Putamen (tissue), 1 donor: ENCODE measurements at places on chromosomes 3 and 15.

- DNase-seq: no peak
Measured at GRCh38 chr3:80999481-80999880, 762.0 kb downstream of the GBE1 start.

GRCh38 chr3:123773681-123774431, 110.3 kb downstream of the MYLK start:
- DNase-seq: peak; percentile 61

DNA sequence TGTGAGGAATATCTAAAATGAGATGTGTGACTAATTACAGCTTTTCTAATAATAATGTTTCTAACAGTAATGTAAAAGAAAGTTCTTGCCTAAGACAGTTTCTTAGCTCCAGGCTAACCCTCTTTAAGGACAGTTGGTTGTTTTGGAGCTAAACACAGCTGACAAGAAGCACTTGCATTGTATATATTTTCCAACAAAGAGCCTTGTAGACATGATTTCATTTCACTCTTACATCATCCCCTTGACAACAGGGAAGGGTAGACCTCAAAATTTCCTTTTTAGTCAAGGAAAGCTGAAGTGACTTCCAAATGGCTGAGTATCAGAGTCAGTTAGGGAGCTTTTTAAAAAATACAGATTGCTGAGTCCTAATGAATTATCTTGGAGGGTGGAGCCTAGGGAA, 4.1 kb downstream of the ARID3B start:
- DNase-seq: no peak

DNA sequence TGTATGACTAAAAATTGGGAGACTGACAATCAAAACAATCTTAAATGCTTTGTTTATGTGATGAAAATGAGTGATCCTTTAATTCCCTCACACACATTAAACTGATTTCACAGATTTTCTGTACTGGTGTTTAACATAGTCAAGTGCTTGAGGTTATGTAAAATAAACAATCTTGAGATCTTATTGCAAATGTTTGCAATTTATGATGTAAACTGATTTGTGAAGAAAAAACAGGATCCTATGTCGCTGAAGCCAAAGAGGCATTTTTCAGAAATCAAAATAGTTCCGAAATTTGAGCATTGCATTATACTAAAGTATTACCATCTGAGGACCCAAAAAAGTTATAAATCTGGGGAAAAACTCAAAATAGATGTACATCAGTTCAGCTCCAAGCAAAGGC, 12.7 kb downstream of the SHOX2 start:
- DNase-seq: no peak

DNA sequence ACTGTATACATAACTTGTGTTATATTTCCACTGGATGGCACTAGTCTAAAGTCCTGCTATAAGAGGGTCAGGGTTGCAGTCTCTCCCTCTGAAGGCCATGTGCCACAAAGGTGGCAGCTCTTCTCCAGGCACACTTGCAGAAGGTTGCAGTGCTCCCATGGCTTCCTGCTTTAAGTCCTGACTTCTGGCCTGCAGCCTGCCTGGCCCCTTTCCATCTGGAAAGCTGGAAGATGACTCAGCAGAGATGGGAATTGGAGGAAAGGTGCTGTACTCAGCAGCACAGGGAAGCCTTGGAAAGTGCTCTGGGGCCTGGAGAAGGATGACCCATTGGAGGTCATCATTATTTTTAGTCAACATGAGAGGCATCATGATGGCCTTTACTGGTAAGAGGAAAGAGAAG, 40.9 kb upstream of the MRPL3 start:
- DNase-seq: no peak
